Cardiac muscle cell (in vitro differentiated cells and primary cell): ENCODE measurements at places on chromosomes 3 and 15. TPM values are rescaled to one million over a fixed set of nuclear protein-coding genes. Genes with fewer than 3 reads are reported as not detected.

GRCh38 chr3:174529298-174529697 lies 329.8 kb upstream of the NAALADL2 start:
- H3K4me1 ChIP-seq, result no peaks in the 10 kb centered on the region
- H3K27me3 ChIP-seq, result no peaks in the 10 kb centered on the region
- no peaks in the 10 kb centered on the region for H3K36me3 ChIP-seq
- no peak overlapping the region for H3K27ac ChIP-seq

DNA sequence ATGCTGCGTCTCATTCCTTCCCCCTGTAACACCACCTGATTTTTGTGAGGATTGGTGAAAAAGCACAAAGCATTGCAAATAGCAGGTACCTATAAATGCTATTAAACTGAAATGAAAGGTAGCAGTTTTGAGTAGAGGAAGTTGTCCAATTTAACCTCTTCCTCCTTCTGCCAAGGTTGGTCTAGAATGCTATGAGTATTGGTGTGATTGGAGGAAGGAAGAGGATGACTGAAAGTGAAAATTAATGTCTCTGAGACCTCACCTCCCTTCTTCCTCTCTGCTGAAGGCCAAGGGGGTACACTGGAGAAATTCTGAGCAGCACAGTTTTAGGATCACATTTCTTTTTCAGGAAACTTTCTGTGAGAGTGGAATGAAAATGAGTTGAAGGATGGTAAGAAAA lies 94.4 kb downstream of the DTWD1 start:
- no peaks in the 10 kb centered on the region for H3K4me1 ChIP-seq
- DNase-seq, result no peak
- H3K4me3 ChIP-seq, result no peak overlapping the region
- H3K27me3 ChIP-seq, result no peaks in the 10 kb centered on the region
- H3K36me3 ChIP-seq, result no peaks in the 10 kb centered on the region

GRCh38 chr15:23647421-23648370 lies at the start of gene MAGEL2:
MAGEL2 (minus strand) TSS chr15:23647867; CDS start chr15:23647742, 125 bp downstream.
- peak within 1 kb of the TSS; percentile 47 for H3K4me3 ChIP-seq
- peak within 1 kb of the TSS; percentile 70 for H3K27ac ChIP-seq
- H3K4me1 ChIP-seq, result no peaks in the 10 kb centered on the region

- H3K27ac ChIP-seq, result no peak overlapping the region
- H3K27me3 ChIP-seq, result no peaks in the 10 kb centered on the region
- peak; percentile 89 for DNase-seq
- peak overlapping the region; percentile 10 for H3K4me3 ChIP-seq
- no peaks in the 10 kb centered on the region for H3K36me3 ChIP-seq
These were observed 23.7 kb upstream of the RNU6-1 start for GRCh38 chr15:67863442-67863987.

DNA sequence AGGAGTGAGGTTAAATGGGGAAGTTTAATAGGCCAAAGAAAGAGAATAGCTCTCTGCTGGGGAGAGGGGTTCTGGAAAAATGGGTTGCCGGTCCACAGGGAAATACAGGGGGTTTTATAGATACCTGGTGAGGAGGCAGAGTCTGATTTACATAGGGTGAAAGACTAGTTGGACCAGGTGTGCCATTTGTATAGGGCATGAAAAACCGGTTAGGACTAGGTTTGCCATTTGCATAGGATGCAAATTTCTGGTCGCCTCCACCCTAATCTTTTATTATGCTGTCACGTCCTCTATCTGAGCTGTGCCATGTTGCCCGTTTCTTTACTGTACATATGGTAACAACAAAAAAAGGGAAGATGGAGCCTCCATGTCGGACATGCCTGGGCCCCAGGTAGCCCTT lies 960.1 kb downstream of the FHIT start:
- no peak overlapping the region for H3K27ac ChIP-seq
- no peak for DNase-seq
- H3K4me1 ChIP-seq, result no peaks in the 10 kb centered on the region
- H3K36me3 ChIP-seq, result no peaks in the 10 kb centered on the region

DNA sequence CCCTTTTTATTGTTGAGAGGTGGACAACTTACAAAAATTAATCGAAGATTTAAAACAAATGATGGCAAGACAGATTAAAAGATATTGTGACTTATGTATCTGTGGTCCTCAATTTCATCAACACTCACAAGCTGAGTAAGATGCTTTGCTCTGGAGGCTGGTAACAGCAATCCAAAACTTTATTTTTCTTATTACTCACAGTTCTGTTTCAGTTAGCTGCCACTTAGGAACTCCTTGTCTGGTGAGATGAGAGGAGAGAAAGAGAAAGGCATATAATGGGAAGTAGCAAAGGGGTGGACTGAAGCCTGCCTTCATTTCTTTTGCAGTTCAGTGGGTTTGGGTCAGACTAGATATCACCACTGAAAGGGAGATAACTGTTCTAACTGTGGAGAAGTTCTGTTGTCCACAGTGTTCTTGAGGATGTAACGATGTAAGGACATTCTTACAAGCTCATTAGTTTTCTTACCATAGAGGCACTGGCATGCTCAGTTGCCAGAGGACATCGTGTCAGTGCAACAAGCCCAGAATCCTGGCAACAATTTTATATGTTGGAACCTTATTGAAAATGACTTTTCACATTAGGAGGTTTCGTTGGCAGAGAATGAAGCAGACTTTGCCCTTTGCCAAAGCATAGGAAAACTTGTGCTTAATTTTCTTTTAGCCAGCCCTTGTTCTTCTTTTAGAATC lies 93.6 kb downstream of the PLCL2 start:
- no peaks in the 10 kb centered on the region for H3K36me3 ChIP-seq
- H3K4me3 ChIP-seq, result no peak overlapping the region
- no peaks in the 10 kb centered on the region for H3K27me3 ChIP-seq

DNA sequence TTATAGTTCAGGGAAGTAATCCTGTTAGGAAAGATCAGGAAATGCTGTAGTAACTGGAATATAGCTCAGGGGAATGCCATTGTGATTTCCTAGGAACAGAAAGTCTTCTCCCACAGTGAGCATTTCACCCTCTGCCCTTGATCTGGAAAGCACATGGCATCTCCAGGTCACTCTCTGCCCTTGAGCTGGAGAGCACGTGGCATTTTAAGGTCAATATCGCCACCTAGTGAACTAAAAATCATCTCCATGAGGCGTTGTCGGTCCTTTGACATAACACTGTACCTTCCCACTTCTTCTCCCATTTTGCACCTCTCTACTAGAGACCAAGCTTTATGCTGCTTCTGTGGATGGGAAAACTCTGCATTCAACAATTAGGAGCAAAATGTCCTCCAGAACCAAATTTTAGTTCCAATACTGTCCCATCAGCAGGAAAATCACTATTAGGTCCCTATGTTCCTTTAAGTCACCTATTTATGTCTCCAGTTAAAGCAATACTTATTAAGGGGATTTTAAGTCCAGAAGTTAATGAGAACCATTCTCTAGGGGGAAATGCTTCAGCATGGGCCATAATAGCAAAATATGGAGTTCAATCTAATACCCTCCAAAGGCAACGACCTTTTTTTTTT lies 54.7 kb upstream of the GK5 start:
- H3K36me3 ChIP-seq, result no peaks in the 10 kb centered on the region
- peak; percentile 90 for DNase-seq

Gene FSD2
- 14.9 and 45.6 TPM in 2 replicates for polyA plus RNA-seq

DNA sequence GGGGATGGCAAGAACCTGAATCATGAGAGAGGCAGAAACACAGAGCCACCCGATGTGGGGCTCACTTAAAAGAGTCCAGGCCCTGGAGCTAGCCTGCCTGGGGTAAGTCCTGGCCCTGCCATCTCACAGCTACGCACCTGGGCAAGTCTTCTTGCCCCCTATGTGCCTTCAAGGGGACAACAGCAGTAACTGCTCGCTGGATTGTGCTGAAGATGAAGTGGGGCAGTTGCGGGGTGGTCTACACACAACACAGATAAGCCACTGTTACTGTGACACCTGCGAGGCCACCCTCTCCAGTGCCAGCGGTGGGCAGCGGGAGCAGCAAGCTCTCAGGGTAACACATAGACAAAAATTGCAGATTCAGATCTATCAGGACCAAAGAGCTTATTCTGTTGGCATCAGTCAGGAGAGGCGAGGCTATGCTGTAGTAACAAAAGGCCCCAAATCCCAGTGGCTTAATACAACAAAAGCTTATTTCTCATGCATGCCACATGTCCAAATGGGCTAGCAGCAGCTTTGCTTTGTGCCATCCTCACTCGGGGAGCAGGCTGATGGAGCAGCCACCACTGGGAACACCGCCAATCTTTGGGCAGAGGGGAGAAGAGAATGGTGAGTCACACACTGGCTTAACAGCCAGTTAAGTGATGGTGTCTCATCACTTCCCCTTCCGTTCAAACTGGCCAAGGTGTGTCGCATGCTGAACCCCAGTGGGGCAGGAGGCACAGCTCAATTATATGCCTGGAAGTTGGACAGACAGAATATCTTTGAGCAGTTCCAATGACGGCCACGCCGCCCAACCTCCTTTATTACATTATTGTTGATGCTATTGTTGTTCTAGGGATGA lies 78.3 kb downstream of the WNT7A start:
- H3K36me3 ChIP-seq, result no peaks in the 10 kb centered on the region
- no peaks in the 10 kb centered on the region for H3K4me1 ChIP-seq
- no peak overlapping the region for H3K4me3 ChIP-seq
- no peak overlapping the region for H3K27ac ChIP-seq

DNA sequence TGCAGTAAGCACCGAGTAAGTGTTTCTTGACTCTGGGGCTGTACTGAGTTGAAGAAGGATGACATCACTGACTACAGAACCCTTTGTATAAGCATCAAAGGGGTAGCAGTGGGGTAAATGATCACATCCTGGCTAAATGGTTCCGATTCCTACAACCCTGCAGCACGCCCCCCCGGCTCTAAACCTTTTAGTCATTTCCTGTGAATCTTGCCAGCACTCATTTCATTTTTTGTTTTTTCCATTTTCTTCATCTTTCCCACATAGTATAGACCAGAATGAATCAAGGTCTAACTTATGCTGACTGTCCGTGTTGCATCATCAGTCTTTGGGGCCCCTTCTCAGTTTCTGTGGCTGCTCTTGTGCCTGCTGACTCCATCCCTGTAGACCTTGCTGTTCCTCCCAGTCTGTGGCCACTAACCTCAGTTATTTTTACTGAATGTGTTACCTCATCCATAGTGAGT lies 383.1 kb upstream of the TPRG1 start:
- no peak overlapping the region for H3K4me3 ChIP-seq
- no peak overlapping the region for H3K27ac ChIP-seq
- peaks cover 5% of the 10 kb centered on the region for H3K4me1 ChIP-seq
- H3K36me3 ChIP-seq, result no peaks in the 10 kb centered on the region

DNA sequence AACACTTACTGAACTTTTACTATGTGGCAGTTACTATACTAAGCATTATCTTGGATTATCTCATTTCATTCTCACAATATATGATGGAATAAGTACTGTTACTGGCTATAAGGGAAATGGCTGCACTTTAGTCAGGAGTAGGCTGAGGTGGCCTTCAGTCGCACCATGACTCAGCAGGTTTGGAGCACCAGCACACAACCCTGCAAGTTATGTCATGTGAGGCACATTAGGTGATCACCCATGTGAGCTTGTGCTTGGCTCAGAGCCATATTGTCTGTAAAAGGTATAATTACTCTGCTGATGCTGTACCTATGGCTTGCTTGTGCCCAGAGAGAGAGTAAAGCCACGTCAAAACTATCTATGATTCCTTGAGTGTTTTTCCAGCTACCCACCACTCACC lies 54.1 kb upstream of the TIPARP start:
- H3K4me1 ChIP-seq, result peaks cover 6% of the 10 kb centered on the region
- no peak overlapping the region for H3K27ac ChIP-seq

DNA sequence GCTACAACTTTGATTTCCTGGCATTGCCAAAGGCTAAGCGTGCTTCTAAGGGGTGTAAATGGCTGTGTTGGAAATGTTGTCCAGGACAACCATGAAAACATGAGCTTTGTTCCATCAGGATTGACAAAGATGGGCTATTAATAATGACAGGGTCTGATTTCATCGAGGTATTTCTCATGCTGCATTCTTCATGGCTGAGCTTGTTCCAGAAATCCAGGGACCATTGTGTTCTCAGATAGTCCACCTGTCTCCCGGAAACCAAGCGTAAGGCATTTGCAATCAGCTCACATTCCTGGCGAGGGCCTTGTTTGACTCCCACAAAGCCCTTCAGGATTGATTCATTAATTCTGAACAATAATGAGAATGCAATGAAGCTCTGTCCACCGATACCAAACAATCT lies 111.3 kb downstream of the CD47 start:
- no peak overlapping the region for H3K4me3 ChIP-seq
- peaks cover 18% of the 10 kb centered on the region for H3K4me1 ChIP-seq
- no peak overlapping the region for H3K27ac ChIP-seq
- H3K27me3 ChIP-seq, result no peaks in the 10 kb centered on the region
- DNase-seq, result no peak
- no peaks in the 10 kb centered on the region for H3K36me3 ChIP-seq

GRCh38 chr3:185825639-185826481 lies 1.0 kb upstream of the IGF2BP2 start:
- DNase-seq, result peak; percentile 71
- H3K4me3 ChIP-seq, result peak overlapping the region; percentile 94
- H3K27me3 ChIP-seq, result no peaks in the 10 kb centered on the region
- H3K4me1 ChIP-seq, result peaks cover 12% of the 10 kb centered on the region
- peak overlapping the region; percentile 71 for H3K27ac ChIP-seq
- no peaks in the 10 kb centered on the region for H3K36me3 ChIP-seq

GRCh38 chr3:13711911-13712650 lies 163.2 kb downstream of the FBLN2 start:
- no peak overlapping the region for H3K4me3 ChIP-seq
- no peaks in the 10 kb centered on the region for H3K36me3 ChIP-seq

Gene BFSP2
- not detected in 2 replicates for polyA plus RNA-seq

Gene CCR8
- polyA plus RNA-seq, result not detected in 2 replicates

GRCh38 chr3:172444821-172445220 lies 3.4 kb downstream of the GHSR start:
- no peak for DNase-seq
- H3K27ac ChIP-seq, result no peak overlapping the region
- peaks cover 83% of the 10 kb centered on the region for H3K27me3 ChIP-seq
- H3K4me3 ChIP-seq, result no peak overlapping the region
- H3K4me1 ChIP-seq, result no peaks in the 10 kb centered on the region
- no peaks in the 10 kb centered on the region for H3K36me3 ChIP-seq

Gene SLC28A2
- 0.10 and 0.31 TPM in 2 replicates for polyA plus RNA-seq

Gene PPCDC
- 15.9 and 17.6 TPM in 2 replicates for polyA plus RNA-seq

- no peaks in the 10 kb centered on the region for H3K36me3 ChIP-seq
- peak; percentile 29 for DNase-seq
- no peaks in the 10 kb centered on the region for H3K4me1 ChIP-seq
- no peak overlapping the region for H3K4me3 ChIP-seq
These were observed 457.1 kb downstream of the SQOR start for GRCh38 chr15:46091860-46092450.

Gene TMCO5A
- not detected in 2 replicates for polyA plus RNA-seq

Gene C3orf20
- not detected in 2 replicates for polyA plus RNA-seq

DNA sequence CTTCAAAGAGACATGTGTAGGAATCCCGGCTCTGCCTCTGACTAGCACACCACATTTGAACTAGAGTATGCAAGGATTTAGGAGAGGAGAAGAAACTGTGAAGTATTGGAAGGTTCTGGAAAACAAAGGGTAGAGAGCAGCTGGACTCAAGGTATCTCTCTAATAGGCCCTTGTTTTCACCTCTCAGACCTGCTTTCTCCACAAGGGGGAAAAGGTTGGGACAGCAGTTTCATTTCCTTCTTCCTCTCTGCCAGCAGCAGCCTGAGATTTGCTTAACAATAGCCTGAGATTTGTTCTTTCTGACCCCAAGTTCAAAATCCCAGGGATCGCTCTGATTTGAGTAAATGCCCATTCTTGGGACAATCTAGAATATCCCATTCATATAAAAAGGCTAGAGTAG lies 430.6 kb upstream of the MCTP2 start:
- H3K4me1 ChIP-seq, result no peaks in the 10 kb centered on the region
- no peak for DNase-seq
- no peak overlapping the region for H3K27ac ChIP-seq
- H3K36me3 ChIP-seq, result no peaks in the 10 kb centered on the region
- H3K4me3 ChIP-seq, result no peak overlapping the region
- peaks cover 9% of the 10 kb centered on the region for H3K27me3 ChIP-seq
